Fibroblast of lung (primary cell): ENCODE measurements at places on chromosomes 6 and 20. TPM values are rescaled to one million over a fixed set of nuclear protein-coding genes. Genes with fewer than 3 reads are reported as not detected.

DNA sequence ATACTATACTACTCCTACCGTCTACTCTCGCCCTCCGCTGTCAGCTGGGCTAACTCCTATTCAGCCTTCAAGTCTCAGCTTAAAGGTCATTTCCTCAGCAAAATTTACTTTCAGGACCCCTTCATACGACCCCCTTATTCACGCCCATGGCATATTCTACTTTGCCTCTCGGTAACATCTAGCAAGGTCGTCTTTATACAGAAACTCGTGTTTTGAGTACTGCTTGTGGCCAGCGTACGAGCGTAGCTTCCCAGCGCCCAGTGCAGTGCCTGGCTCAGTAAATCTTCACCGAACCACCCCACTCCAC, 546 bp downstream of the CRNKL1 start:
- peak overlapping the region; percentile 78 for H3K27ac ChIP-seq
- H3K4me3 ChIP-seq = peak overlapping the region; percentile 94
- H3K27me3 ChIP-seq = no peaks in the 10 kb centered on the region

Gene BMP5
- polyA plus RNA-seq = 0.05 TPM in 1 of 2 replicates, not detected in the other

GRCh38 chr20:60013296-60014139, 55.3 kb downstream of the CDH26 start:
- no peaks in the 10 kb centered on the region for H3K4me1 ChIP-seq
- no peak overlapping the region for H3K4me3 ChIP-seq
- no peak overlapping the region for H3K27ac ChIP-seq

Gene DEFB110
- not detected in 2 replicates for polyA plus RNA-seq
